ENCODE measurements at places on chromosomes 1 and 21.

- DNase-seq, result no peak
Observed at GRCh38 chr21:40465382-40465781, 381.6 kb downstream of the DSCAM start.

DNA sequence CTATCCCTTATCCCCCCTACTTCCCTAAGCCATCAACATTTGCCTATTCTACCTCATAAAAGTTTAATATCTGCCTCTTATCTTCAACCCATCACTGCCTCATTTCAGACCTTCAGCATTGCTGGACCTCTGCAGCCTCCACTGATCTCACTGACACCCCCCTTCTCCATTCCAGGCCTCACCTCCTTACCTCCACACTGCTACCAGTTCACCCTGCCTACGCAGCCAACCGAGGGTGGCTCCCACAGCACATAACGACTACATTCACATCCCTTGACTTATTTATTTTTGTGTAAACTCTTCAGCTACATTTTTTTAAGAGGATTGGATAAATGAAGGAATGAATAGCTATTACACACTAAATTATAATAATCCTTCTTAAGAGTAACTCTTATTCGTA lies 14.2 kb downstream of the CLCC1 start:
- DNase-seq, result no peak

DNA sequence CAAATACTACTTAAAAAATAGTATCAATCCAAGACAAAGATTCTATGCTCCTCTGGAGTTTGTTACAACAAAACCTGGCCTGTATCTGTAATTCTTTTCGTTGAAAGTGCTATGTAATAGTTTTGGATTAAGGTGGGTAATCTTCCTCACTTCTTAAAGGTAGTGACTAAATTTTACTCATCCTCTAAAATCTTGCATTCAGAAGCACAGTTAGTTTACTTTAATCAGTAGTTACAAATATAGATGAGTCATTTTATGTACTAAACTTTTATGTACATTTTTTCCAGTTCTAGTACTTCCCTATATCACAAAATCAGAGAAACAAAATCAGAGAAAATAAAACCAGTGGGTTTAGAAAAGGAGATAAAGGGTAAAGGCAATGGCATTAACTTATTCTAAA lies 51.3 kb downstream of the ZNHIT6 start:
- DNase-seq, result no peak

- peak; percentile 96 for DNase-seq
Observed at GRCh38 chr1:226135059-226135651, 51.4 kb downstream of the ACBD3 start.

DNA sequence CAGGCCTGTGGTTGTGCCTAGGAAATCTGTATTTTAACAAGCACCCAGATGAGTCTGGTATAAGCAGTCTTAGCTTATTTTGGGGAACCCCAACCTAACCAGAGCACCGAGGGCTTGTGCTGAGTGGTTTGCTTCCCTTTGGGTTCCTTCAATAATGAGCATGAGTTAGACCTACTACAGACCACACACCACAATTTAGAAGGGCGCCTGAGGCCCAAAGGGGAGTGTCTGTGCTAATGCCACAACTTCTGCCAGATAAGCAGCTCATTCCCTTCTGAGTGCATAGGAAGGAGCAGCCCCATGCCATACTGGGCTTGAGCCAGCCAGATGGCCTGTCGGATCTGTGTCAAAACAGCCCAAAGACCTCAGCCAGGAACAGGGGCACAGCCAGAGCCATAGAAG lies 15.4 kb upstream of the LSS start:
- no peak for DNase-seq

GRCh38 chr1:225772848-225773247 lies 4.8 kb upstream of the SRP9 start:
- DNase-seq, result peak; percentile 29

GRCh38 chr1:183970516-183971300 lies 66.8 kb downstream of the COLGALT2 start:
- DNase-seq, result no peak

- DNase-seq, result no peak
Observed at GRCh38 chr1:75908717-75909152, 23.5 kb downstream of the ASB17 start.

DNA sequence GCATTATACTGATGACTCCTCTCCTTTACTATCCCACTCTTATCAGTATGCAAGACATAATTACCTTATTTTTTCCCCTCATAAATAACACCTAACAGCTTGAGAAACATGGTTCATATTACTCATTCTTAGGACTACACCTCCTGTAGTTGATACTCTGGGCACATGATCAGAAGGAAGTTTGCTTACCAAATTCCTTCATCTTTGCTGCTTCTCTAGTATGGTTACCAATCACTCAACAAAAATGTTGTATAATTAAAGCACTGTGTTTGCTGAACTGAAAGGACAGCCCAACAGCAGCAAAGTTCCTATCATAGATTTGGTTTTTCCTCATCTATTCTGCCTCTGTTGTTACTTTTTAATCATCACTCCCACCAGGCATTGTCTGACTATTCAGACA lies 586.3 kb downstream of the LRRIQ3 start:
- DNase-seq, result no peak

DNA sequence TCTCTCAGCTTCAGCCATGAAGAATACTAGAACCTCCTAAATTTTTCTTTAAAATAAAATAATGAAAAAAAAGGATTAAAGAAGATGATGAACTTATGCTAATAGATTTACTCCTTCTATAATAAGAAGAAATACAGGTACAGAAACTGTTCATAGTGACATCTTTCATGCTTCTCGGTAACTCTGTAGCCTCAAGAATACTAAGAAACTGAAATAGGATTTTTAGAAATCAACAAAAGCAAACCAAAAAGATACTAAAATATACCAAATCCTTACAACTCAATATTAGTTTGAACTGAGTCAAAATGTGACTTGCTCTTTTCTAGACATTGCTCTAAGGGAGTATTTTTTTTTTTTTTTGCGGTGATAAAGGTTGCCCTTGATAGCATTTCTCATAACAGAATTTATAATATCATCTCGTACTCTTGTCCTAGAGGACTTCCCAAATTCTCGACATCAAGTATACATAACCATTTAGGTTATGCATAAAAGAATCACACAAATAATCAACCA lies 42.8 kb downstream of the ZZZ3 start:
- DNase-seq, result no peak

GRCh38 chr1:166479052-166479631 lies 312.3 kb upstream of the FAM78B start:
- peak; percentile 51 for DNase-seq

- DNase-seq, result peak; percentile 91
Observed at GRCh38 chr1:223683586-223684487, 18.3 kb upstream of the CAPN8 start.

GRCh38 chr1:173304529-173305227 lies 97.5 kb upstream of the TNFSF4 start:
- DNase-seq, result no peak

- no peak for DNase-seq
Observed at GRCh38 chr21:38181096-38181495, 75.7 kb upstream of the KCNJ15 start.

GRCh38 chr1:57218487-57219079 lies 205.3 kb downstream of the DAB1 start:
- no peak for DNase-seq

GRCh38 chr1:224896130-224896781 lies 33.2 kb upstream of the DNAH14 start:
- DNase-seq, result no peak

- DNase-seq, result no peak
Observed at GRCh38 chr1:11977625-11978024, 2.6 kb upstream of the MFN2 start.

DNA sequence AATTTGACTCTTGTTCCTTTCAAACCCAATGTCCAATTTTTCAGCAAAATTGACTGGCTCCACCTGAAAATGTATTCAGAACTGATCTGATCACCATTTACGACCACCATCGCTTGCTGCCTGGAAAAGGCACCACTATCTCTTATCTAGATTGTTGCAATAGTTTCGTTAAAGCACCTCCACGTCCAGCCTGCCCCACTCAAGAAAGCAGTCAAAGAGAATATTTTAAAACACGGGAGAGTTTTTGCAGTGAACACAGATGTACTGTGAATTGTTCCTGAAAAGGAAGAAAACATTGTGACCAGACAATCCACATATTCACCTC lies 4.0 kb upstream of the OR11L1 start:
- no peak for DNase-seq

- no peak for DNase-seq
Observed at GRCh38 chr1:107640207-107640606, 324.8 kb downstream of the VAV3 start.

DNA sequence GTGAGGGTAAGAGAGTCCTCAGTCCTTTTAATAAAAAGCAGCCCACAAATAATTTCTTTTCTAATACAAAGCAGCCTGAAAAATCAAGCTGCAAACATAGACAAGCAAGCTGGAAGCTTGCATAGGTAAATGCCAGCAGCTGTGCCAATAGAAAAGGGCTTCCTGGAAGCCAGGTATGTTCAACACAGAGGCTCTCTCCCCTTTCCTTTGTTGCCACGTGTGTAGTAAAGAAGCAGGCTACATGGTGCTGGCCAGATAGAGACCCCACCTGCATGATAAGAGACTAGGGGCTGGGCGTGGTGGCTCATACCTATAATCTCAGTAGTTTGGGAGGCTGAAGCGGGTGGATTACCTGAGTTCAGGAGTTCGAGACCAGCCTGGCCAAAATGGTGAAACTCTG lies 50.1 kb upstream of the ERRFI1 start:
- DNase-seq, result peak; percentile 33

DNA sequence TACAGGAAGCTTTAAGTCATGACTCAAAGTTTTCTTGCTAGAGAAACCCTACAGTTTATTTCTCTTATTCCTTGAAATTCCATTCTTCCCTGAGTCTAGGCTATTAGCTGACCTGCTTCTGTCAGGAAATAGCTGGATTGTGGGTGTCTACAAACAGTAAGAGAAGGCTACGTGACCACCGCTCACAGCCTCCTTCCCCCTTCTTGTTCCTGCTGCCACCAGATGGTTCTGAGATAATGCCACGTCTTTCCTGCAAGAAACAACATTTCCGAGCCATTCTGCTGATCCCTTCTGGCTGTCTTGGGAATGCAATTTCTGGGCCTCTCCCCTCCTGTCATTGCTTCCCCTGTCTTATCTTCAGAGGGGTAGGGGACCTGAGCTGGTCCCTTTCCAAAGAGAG lies 128.9 kb upstream of the SGIP1 start:
- DNase-seq, result no peak

DNA sequence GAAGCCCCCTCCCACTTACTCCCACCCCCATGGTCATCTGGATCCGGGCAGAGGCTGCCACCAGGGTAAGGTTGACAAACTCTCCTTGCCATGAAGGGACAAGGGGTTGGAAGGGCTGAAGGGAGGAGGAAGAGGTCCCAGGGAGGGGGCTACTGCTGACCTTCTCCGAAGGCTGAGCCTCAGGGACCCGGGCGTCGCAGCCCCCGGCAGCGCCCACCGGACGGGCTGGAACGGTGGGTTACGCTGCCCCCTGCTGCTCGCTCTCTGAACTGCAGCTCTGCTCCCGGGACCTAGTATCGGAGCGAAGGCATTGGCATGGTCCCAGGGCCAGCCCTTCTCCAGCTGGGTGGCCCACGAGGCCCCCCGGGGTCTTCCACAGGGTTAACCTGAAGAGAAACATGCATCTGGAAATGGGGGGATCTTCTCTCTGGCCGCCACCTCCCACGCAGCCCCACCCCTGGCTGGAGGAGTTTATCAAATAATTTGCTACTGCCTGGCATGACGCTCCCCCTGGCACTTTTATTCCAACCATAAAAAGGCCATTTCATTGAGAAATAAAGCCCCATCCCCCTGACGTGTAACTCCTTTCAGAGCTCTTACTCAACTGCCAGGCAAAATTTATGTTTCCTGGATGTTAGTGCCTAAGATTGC lies 70.4 kb upstream of the TARDBP start:
- DNase-seq, result peak; percentile 42

GRCh38 chr1:23384312-23385058 lies 14.8 kb upstream of the ZNF436 start:
- no peak for DNase-seq

DNA sequence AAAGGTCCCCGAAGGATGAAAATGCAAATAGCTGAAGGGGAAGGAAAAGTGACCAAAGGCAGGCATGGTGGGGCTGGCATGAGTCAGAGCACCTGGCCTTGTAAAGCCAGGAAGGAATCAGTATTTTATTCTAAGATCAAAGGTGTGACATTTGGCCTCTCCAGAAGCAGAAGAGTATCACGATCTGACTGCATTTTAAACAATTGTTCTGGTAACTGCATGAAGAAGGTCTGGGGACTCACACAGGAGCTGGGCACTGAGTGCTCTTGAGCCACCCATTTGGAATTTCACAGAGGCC lies 23.2 kb downstream of the MAB21L3 start:
- no peak for DNase-seq

DNA sequence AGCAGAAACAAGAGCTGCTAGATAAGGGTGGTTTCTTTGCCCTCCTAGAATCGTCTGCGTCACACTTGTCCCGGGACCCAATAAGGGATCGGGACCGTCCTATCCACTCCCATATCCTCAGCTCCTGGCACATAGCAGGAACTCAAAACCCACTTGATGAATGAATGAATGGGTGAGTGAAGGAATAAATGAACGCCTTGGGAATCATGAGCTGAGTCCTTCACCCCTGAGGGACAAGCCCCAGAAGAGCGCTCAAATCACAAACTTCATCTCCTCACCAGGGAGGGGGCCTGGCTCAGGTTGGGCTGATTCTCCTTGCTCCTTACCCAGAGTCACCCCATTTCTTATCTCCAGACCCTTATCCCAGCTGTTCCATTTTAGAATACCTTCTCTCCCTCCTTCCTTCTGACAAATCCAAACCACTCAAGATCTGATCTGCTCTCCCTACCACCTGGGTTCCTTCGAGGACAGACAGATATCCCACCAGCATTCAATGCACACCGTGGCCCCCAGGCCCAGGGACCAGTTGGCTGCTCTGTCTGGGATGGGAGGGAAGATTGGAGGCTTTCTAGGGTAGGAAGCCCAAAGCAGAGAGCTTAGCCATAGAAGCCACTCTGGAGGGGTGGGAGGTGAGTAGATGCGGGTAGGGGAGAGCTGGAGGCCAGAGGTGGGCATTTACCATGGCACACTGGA lies 643 bp upstream of the MOB3C start:
- DNase-seq, result no peak

- no peak for DNase-seq
Observed at GRCh38 chr1:58968360-58968952, 184.6 kb upstream of the JUN start.

GRCh38 chr1:152188673-152189591 lies 29.9 kb upstream of the RPTN start:
- DNase-seq, result no peak

GRCh38 chr1:109371341-109371739 lies 26.4 kb downstream of the SORT1 start:
- DNase-seq, result no peak

GRCh38 chr1:117162816-117163215 lies 41.3 kb upstream of the TRIM45 start:
- DNase-seq, result no peak

DNA sequence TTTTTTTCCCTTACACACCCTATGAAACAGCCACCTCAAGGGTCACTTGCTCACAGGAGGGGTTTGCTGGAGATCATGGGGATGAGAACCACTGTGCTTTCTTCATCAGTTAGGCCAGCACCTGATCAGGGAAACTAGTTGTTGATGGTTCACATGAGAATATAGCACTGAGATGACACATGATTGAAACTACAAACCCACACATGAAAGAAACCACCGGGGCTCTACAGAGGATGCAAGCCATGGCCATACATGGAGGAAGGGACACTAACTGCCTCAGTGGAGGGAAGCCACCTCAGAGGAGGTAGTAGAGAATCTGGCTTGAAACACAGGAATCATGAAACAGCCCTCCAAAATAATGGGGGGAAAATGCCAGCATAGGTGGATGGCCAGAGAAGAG lies 63.2 kb downstream of the PRKAB2 start:
- no peak for DNase-seq

Measured in NCI-H2081 (cell line).